ENCODE measurements at places on chromosomes 1 and 21. TPM values are rescaled to one million over a fixed set of nuclear protein-coding genes. Genes with fewer than 3 reads are reported as not detected.

DNA sequence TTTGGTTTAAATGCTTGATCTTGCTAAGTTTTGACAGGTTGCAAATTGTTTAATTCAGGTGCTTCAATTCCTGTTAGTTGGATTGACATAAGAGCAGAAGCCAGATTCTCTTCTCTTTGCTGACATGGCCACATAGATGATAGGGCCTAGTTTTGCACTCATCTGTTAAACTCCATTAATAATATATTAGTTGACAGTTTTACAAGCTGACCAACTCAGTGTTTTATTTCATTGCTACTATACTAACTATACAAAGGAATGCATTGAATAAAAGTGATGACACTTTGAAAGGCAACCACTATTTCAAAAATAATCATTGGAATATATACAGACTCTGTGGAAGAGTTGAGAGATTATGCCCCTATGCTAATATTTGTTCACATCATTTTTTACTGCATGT lies 255.6 kb upstream of the DPYD start:
- no peak for DNase-seq
- H3K27ac ChIP-seq: no peak overlapping the region
- no peaks in the 10 kb centered on the region for H3K36me3 ChIP-seq

DNA sequence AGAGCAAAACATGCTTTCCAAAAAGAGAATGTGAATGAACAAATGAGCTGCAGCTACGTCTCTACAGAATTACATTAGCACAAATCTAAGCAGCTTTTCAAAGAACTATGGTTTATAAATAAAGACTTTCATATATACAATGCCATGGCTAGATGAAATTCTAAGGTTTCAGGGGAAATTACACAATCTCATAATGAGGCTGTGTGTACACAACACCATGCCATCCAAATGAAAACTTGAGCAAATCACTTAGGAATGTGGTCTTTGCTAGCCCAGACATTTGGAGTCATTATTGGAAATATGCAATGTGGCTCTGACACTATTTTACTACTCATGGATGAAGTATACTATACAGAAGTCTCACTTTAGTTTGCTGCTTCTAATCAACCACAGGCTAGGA lies 37.5 kb downstream of the SPAG17 start:
- no peak overlapping the region for H3K27ac ChIP-seq
- DNase-seq: no peak
- no peak overlapping the region for H3K4me3 ChIP-seq

The KAZN gene
- total RNA-seq: not detected

The DIO1 gene
- not detected for total RNA-seq

DNA sequence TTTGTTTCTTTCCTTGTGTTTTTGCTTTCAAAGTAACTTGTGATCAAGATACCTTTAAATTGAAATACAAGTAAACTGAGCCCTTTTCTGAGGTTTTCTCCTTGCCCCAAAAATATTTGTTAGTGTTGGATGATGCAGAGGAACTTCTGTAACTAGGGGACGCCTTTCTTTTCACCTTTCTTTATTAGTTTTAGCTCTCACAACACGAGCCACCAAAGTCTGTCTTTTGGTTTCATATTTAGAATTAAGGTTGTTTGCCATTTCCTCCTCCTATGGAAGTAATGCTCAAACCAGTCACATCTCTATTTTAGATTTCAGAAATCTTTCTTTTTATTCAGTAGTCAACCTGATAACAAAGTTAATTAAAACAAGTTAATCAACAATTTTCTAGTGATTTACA lies 120.8 kb downstream of the ZP4 start:
- H3K36me3 ChIP-seq: no peaks in the 10 kb centered on the region
- no peaks in the 10 kb centered on the region for H3K4me1 ChIP-seq
- no peak for DNase-seq
- H3K4me3 ChIP-seq: no peak overlapping the region

- H3K36me3 ChIP-seq: no peaks in the 10 kb centered on the region
- no peaks in the 10 kb centered on the region for H3K27me3 ChIP-seq
- no peak for DNase-seq
- H3K27ac ChIP-seq: no peak overlapping the region
- no peaks in the 10 kb centered on the region for H3K4me1 ChIP-seq
Measured at GRCh38 chr1:238265866-238266265, 375.1 kb upstream of the ZP4 start.

The RAB3B gene
- total RNA-seq: 0.06 TPM

GRCh38 chr1:54409156-54410142 lies 3.3 kb upstream of the SSBP3 start:
- no peaks in the 10 kb centered on the region for H3K27me3 ChIP-seq
- peaks cover 53% of the 10 kb centered on the region for H3K4me1 ChIP-seq
- DNase-seq: no peak
- H3K27ac ChIP-seq: no peak overlapping the region
- no peaks in the 10 kb centered on the region for H3K36me3 ChIP-seq
- H3K4me3 ChIP-seq: no peak overlapping the region

GRCh38 chr1:234336359-234336758 lies 36.9 kb upstream of the COA6 start:
- DNase-seq: no peak
- H3K27ac ChIP-seq: no peak overlapping the region
- no peaks in the 10 kb centered on the region for H3K27me3 ChIP-seq
- no peak overlapping the region for H3K4me3 ChIP-seq
- no peaks in the 10 kb centered on the region for H3K4me1 ChIP-seq
- no peaks in the 10 kb centered on the region for H3K36me3 ChIP-seq

DNA sequence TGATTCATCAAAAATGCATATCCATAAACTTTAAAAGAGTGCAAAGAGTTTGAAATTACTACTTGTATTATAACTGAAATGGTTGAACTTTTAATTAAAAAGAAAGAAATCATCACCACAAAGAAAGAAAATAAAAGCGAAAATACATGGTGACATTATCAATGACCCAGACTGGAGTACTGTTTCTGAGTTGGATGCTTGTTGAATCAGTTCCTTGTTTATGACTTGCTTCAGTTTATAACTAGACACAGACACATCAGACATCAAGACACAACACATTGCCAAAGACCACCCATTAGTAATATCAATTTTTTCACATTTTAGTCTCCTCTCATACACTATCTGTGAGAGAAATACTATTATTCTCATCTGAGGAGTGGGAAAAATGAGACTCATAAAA lies 293.0 kb downstream of the MRPL39 start:
- no peaks in the 10 kb centered on the region for H3K36me3 ChIP-seq
- H3K27ac ChIP-seq: no peak overlapping the region
- no peak overlapping the region for H3K4me3 ChIP-seq
- DNase-seq: no peak

The KRTAP26-1 gene
- total RNA-seq: not detected

The C1orf159 gene
- 15.0 TPM for total RNA-seq

GRCh38 chr1:101745551-101746270 lies 251.0 kb downstream of the OLFM3 start:
- H3K27me3 ChIP-seq: no peaks in the 10 kb centered on the region
- no peaks in the 10 kb centered on the region for H3K4me1 ChIP-seq
- H3K27ac ChIP-seq: no peak overlapping the region
- no peak for DNase-seq

GRCh38 chr1:114201486-114201885 lies 47.8 kb upstream of the SYT6 start:
- H3K36me3 ChIP-seq: no peaks in the 10 kb centered on the region
- H3K4me1 ChIP-seq: no peaks in the 10 kb centered on the region
- no peak overlapping the region for H3K4me3 ChIP-seq
- DNase-seq: no peak

The SFN gene
- total RNA-seq: 0.83 TPM

The FBXO42 gene
- 21.6 TPM for total RNA-seq

DNA sequence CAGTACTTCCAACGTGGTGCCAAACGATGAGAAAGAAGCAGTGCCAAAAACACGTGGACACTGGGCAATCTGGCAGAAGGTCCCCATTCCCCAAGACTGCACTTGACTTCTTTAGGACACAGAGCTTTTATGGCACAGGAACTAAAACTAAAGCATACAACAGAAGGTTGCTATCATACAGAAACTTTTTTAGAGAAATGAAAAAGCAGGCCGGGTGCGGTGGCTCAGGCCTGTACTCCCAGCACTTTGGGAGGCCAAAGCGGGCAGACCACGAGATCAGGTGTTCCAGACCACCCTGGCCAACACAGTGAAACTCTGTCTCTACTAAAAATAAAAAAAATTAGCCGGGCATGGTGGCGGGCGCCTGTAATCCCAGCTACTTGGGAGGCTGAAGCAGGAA lies 43.0 kb downstream of the GNB1 start:
- DNase-seq: no peak
- H3K4me3 ChIP-seq: no peak overlapping the region
- H3K27me3 ChIP-seq: no peaks in the 10 kb centered on the region
- H3K4me1 ChIP-seq: peaks cover 68% of the 10 kb centered on the region
- H3K27ac ChIP-seq: no peak overlapping the region

GRCh38 chr1:228379666-228380065 lies 27.0 kb downstream of the TRIM11 start:
- H3K27me3 ChIP-seq: no peaks in the 10 kb centered on the region
- no peak overlapping the region for H3K27ac ChIP-seq
- peaks cover 10% of the 10 kb centered on the region for H3K4me1 ChIP-seq
- no peak for DNase-seq
